ENCODE measurements at places on chromosomes 7 and 10. TPM values are rescaled to one million over a fixed set of nuclear protein-coding genes. Genes with fewer than 3 reads are reported as not detected.

Gene GPRIN2
- total RNA-seq: 2.2 TPM

Gene NKX6-2
- total RNA-seq: not detected

- DNase-seq: no peak
- peak overlapping the region; percentile 58 for H3K27ac ChIP-seq
- H3K36me3 ChIP-seq: no peaks in the 10 kb centered on the region
- peaks cover 31% of the 10 kb centered on the region for H3K4me1 ChIP-seq
- no peaks in the 10 kb centered on the region for H3K27me3 ChIP-seq
Observed at GRCh38 chr7:159145490-159145855, 806 bp upstream of the VIPR2 start.

Gene ANKRD7
- total RNA-seq: 0.97 TPM

GRCh38 chr10:323651-324293, 188.5 kb downstream of the ZMYND11 start:
- peak overlapping the region; percentile 78 for H3K27ac ChIP-seq
- peak; percentile 97 for DNase-seq
- peak overlapping the region; percentile 14 for H3K4me3 ChIP-seq
- peaks cover 11% of the 10 kb centered on the region for H3K4me1 ChIP-seq

DNA sequence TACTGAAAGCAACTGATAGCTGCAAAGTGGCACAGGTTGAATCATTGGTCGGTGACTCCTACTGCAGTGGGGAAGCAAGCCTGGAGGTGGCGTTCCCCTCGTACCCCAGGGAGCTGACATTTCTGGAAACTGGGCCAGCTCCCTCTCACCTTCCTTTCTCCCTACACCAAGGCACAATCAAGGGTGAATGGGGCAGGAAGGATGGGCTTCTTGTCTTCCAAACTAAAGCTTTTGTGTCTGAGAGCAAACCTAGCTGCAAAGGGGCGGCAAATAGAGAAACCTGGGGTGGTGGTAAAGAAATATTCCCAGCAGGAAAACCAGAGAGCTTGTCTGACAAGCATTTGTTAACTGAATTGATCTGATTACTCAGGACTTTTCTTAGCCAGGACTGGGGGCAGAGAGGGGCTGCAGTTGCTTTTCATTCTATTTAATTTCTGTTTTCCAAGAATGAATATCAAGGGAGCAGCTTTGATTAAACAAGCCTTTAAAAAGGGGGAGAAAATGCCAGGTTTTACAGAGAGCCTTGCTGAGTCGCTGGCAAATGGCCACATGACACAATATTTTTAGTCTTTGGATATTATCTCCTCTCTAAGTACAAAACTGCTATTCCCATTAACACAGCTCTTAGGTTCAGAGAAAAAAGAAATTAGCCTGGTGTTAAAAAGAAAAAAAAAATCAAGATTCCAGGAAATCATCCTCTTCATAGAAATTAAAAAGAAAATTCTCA, 27.8 kb downstream of the CDHR3 start:
- DNase-seq: no peak
- H3K36me3 ChIP-seq: no peaks in the 10 kb centered on the region
- no peaks in the 10 kb centered on the region for H3K27me3 ChIP-seq
- no peak overlapping the region for H3K4me3 ChIP-seq
- peak overlapping the region; percentile 66 for H3K27ac ChIP-seq

- H3K27me3 ChIP-seq: no peaks in the 10 kb centered on the region
- H3K4me3 ChIP-seq: no peak overlapping the region
- no peaks in the 10 kb centered on the region for H3K4me1 ChIP-seq
- no peaks in the 10 kb centered on the region for H3K36me3 ChIP-seq
Observed at GRCh38 chr7:41816111-41816510, 113.2 kb upstream of the INHBA start.

- H3K4me1 ChIP-seq: no peaks in the 10 kb centered on the region
- H3K27ac ChIP-seq: no peak overlapping the region
- H3K27me3 ChIP-seq: no peaks in the 10 kb centered on the region
- DNase-seq: no peak
- peaks cover 1% of the 10 kb centered on the region for H3K36me3 ChIP-seq
- H3K4me3 ChIP-seq: no peak overlapping the region
Observed at GRCh38 chr7:7884855-7885254, 83.7 kb upstream of the GLCCI1 start.

DNA sequence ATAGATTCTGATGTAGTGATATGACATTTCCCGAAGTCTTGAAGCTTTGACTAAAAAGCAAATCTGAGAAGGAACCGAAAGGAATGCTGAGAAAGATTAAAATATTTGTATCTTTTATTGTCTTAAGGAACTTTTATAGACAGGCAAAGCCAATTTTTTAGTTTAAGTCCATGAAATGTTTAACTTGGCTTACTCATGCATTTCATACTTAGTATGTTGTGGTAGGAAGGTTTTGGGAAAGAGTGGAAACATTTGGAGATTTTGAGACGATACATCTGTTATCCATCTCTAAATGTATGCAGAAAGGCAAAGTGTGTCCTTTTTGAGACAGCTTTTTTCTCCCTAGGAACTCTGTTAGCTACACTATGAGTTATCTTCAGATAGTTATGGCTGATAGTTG, 10.1 kb downstream of the TBC1D12 start:
- no peak for DNase-seq
- H3K27me3 ChIP-seq: no peaks in the 10 kb centered on the region
- no peak overlapping the region for H3K4me3 ChIP-seq
- H3K4me1 ChIP-seq: peaks cover 26% of the 10 kb centered on the region
- H3K27ac ChIP-seq: no peak overlapping the region

DNA sequence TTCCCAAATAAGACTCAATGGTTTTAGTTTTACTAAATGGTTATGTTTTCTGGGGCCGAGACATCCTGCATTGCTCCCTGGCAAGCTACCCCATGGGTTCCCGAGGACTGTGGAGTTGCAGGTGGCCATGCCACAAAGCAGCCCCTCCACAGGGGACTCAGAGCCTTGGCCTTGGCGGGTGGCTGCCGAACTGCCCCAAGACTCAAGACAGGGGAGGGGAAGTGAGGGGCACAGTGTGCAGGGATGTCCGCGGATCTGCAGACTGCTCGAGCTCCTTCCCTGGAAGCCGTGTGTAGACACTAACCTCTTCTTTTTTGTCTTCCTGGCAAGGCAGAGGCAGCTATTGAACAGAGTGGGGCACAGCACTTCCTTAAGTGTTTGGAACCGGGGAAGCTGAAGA, 154.6 kb downstream of the EBF3 start:
- H3K4me3 ChIP-seq: no peak overlapping the region
- no peak overlapping the region for H3K27ac ChIP-seq
- H3K36me3 ChIP-seq: no peaks in the 10 kb centered on the region

DNA sequence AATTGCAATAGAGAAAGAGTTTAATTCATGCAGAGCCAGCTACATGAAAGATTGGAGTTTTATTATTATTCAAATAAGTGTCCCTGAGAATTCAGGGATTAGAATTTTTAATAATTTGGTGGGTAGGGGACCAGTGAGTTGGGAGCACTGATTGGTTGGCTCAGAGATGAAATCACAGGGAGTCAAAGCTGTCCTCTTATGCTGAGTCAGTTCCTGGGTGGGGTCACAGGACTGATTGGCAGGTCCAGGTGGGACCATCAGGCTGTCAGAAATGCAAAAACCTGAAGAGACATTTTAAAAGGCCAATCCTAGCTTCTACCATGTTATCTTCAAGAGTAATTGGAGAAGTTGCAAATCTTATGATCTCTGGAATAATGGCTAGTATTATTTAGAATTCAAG, 56.0 kb upstream of the KAT6B start:
- no peaks in the 10 kb centered on the region for H3K27me3 ChIP-seq
- no peak overlapping the region for H3K4me3 ChIP-seq
- no peaks in the 10 kb centered on the region for H3K4me1 ChIP-seq
- DNase-seq: no peak
- no peak overlapping the region for H3K27ac ChIP-seq

GRCh38 chr10:104242545-104242944, 10.4 kb upstream of the CFAP43 start:
- no peak for DNase-seq
- no peaks in the 10 kb centered on the region for H3K4me1 ChIP-seq
- no peaks in the 10 kb centered on the region for H3K36me3 ChIP-seq
- no peaks in the 10 kb centered on the region for H3K27me3 ChIP-seq

Gene FAM13C
- 60.0 TPM for total RNA-seq

DNA sequence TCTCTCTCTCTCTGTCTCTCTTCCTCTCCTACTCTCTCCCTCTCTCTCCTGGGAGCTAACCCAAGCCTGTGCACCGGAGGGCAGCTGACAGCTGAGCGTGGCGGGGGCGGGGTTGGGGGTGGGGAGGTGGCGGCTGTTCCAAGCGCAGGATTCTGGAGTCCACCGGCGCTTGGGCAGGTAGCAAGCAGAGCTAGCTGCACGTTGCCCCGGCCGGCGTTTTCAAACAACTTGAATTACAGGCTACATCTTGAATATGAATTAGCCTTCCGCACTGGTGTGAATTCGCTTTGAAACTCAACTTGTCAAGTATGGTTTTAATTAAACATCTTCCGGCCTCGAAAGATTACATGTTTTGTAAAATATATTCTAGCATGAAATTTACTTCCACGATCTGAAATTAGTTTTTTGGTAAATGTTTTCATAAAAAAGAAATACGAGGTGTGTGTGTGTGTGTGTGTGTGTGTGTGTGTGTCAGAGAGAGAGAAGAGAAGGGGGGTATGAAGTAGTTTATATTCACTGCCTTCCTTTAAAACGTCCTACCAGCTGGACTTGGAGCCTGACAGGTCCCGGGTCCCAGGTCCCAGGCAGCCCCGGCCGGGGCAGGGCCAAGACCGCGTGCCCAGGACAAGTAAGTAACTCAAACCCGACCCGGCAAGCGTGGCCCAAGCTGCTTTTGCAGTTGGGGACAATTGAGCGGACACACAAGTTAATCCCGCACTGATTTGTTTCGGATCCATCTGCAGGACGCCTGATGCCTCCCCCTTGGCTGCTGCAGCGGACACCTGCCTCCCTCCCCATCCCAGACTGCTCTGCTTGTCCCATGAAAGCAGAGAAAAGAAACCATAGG, 9.0 kb upstream of the DLX6 start:
- H3K36me3 ChIP-seq: no peaks in the 10 kb centered on the region
- H3K4me3 ChIP-seq: no peak overlapping the region
- H3K27ac ChIP-seq: no peak overlapping the region
- H3K4me1 ChIP-seq: no peaks in the 10 kb centered on the region
- H3K27me3 ChIP-seq: peaks cover 83% of the 10 kb centered on the region

- DNase-seq: no peak
- H3K4me3 ChIP-seq: no peak overlapping the region
- H3K36me3 ChIP-seq: peaks cover 21% of the 10 kb centered on the region
- H3K27me3 ChIP-seq: no peaks in the 10 kb centered on the region
- H3K27ac ChIP-seq: no peak overlapping the region
Observed at GRCh38 chr10:99676426-99676825, 17.1 kb downstream of the ENTPD7 start.

- H3K27me3 ChIP-seq: no peaks in the 10 kb centered on the region
- H3K27ac ChIP-seq: no peak overlapping the region
- DNase-seq: no peak
- peaks cover 45% of the 10 kb centered on the region for H3K36me3 ChIP-seq
- no peak overlapping the region for H3K4me3 ChIP-seq
Observed at GRCh38 chr10:11326241-11326640, 285.2 kb downstream of the USP6NL start.

- no peak overlapping the region for H3K4me3 ChIP-seq
- H3K27ac ChIP-seq: no peak overlapping the region
- H3K27me3 ChIP-seq: no peaks in the 10 kb centered on the region
- H3K36me3 ChIP-seq: no peaks in the 10 kb centered on the region
Observed at GRCh38 chr7:82362129-82362706, 81.4 kb downstream of the CACNA2D1 start.

Gene TYW1B
- total RNA-seq: 0.99 TPM

Gene AASS
- total RNA-seq: 27.4 TPM

Gene SEMA4G
- total RNA-seq: 1.2 TPM

DNA sequence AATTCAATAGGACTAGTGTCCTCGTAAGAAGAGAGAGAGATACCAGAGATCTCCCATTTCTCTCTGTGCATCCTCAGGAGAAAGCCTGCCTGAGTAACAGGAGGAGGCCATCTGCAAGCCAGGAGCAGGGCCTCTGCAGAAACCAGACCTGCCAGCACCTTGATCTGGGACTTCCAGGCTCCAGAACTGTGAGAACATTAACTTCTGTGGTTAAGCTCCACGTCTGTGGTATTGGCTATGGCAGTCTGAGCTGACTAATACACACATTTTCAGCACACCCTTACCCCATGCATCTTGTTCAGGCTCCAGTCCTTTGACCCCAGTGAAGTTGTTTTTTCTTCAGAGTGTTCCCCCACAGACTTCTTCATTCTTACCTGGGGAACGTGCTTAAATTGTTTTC, 3.1 kb upstream of the CRTAC1 start:
- H3K27ac ChIP-seq: no peak overlapping the region
- peaks cover 28% of the 10 kb centered on the region for H3K4me1 ChIP-seq
- no peak overlapping the region for H3K4me3 ChIP-seq
- peaks cover 26% of the 10 kb centered on the region for H3K27me3 ChIP-seq
- H3K36me3 ChIP-seq: no peaks in the 10 kb centered on the region

DNA sequence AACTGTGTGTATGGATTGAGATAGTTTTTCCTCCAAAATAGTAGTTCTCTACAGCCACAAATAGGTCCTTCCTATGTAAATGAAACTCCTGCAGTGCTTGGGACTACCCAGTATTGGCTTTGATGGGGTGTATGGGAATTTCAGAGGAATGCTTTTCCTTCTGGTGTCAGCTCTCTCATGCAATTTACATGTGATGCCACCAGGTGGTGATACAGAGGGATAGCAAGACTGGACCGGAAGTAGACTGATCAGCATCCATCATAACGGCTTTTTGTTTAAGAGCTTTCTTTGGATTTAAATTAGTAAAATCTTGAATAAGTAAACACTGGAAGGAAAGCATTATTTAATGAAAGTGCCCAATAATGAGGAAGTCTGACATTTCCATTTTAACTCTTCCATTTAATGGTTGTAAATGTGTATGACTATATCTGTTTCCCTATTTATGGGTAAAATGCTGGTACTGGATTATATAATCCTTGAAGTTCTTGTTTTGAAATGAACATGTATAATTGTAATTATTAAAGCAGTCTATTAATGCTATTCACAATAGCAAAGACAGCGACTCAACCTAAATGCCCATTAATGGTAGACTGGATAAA, 22.7 kb downstream of the DYNC1I1 start:
- H3K4me3 ChIP-seq: no peak overlapping the region
- H3K36me3 ChIP-seq: no peaks in the 10 kb centered on the region
- DNase-seq: no peak
- H3K27me3 ChIP-seq: no peaks in the 10 kb centered on the region
- no peaks in the 10 kb centered on the region for H3K4me1 ChIP-seq

GRCh38 chr7:136877509-136877908, 9.1 kb downstream of the CHRM2 start:
- H3K27ac ChIP-seq: no peak overlapping the region
- H3K4me3 ChIP-seq: no peak overlapping the region
- no peaks in the 10 kb centered on the region for H3K36me3 ChIP-seq
- H3K4me1 ChIP-seq: peaks cover 31% of the 10 kb centered on the region
- no peaks in the 10 kb centered on the region for H3K27me3 ChIP-seq

DNA sequence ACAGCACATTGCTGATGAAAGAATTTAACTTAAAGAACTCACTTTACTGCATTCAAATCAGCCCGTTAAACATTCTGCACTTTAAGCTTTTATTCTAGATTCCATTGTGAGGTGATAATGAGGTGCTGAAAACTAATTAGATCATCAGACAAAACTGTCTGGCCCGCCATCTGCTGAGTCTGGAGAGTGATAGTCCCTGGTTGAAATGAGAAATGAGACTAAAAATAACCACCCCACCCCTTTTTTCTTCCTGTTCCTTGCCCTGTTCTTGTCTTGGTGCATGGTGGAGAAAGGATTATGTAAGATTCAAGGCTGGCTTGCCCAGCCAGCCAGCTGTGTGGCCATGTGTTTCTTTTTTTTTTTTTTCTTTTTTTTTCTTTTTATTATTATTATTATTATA, 277.0 kb upstream of the COBL start:
- H3K4me1 ChIP-seq: no peaks in the 10 kb centered on the region
- no peaks in the 10 kb centered on the region for H3K36me3 ChIP-seq
- DNase-seq: no peak
- H3K27ac ChIP-seq: no peak overlapping the region
- H3K27me3 ChIP-seq: no peaks in the 10 kb centered on the region
- H3K4me3 ChIP-seq: no peak overlapping the region

Gene RGR
- total RNA-seq: 0.33 TPM
